ENCODE measurements at places on chromosomes 4 and X. TPM values are rescaled to one million over a fixed set of nuclear protein-coding genes. Genes with fewer than 3 reads are reported as not detected.

The LUZP4 gene
- total RNA-seq: not detected

The VEGFC gene
- total RNA-seq: not detected

The SLC2A9 gene
- 0.52 TPM for total RNA-seq

The RASGEF1B gene
- 10.8 TPM for total RNA-seq

GRCh38 chrX:153238361-153238760 is 59.3 kb downstream of the MAGEA1 start:
- no peak for DNase-seq

DNA sequence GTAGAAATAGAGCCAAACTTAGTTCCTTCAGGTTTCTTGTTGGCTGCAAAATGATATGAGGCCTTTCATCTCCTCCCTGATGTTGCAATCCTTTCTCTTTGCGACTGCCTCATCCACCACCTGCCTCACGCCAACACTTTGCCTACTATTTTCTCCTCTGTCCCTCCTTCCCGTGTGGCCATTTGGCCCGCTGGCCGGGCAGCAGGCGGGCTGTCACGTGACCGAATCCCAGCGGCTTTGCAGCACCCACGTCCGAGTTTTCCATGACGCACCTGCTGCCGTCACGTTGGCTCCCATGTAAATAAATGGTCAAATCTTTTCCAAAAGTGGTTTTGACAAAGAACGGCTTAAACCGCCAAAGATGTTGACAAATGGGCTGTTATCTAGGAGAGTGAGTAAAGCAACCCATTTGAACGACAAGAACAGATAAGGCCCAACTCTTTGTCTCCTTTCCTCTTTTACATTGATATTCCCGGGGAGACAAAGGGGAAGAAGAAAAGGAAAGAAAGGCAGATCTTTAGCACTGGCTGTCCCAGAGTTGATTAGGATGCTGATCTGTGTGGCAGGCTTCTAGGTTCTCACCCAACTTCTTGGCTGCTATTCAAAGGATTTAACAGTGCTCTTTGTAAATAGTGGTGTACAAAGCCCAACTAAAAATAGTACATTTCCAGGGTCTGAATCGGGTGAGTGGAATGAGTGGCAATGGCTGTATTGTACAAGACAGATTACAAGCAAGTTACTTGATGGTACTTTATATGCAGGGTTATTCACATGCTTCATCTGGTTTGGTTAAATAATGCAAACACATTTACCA is 174.2 kb upstream of the JADE1 start:
- DNase-seq: no peak

DNA sequence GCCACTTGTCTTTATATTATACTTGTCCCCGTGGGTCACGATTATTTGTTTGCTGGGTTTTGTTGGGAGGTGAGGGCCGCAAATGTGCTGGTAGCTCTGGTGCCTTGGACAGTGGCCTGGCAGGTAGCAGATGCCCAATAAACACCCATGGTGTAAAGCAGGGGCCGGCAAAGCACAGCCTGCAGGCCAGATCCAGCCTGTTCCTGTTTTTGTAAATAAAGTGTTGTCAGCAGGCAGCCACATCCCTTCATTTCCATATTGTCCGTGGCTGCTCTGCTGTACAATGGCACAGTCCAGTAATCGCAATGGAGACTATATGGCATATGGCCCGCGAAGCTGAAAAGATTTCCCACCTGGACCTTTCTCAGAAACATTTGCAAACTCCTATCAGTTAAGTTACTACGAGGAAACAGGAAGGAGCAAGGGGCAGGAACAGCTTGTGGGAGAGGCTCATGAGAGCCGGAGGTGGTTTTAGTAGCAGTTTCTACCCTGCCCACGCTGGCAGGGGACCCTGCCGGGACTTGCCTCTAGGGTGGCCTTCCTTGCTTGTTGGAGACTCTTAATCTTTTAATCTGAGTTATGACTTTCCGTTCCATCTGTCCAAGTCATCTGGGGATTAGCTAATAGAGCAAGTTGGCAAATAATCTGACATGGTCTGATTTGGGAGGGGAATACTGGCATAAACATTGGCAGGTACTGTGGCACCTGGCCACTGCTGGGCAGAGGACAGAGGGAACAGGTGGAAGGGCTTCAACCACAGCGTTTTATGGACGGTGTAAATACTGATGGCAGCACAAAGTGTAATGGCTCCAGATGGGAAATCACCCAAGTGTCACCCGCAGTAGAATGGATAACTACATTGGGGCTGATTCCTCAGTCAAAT is 19.6 kb downstream of the CLCN4 start:
- no peak for DNase-seq

GRCh38 chr4:74715706-74716435 is 78.5 kb downstream of the BTC start:
- DNase-seq: no peak

DNA sequence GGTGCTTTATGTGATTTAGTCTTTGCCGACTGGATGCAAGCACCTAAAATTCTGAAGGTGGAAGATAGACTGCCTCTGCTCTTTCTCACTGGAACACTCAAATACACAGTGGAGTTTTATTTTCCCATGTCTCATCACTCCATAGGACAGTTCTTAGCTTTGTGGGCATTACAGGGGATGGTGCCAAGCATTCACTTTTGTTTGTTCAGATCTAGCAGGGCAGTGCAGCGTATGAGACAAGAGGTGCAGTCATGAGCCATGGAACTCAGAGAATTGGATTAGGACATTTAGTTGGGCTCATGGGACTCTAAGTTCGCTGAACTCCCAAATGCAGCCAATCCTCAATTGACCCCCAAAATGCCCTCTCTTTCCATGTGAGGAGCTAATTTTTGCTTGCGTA is 1136.9 kb upstream of the PRKX start:
- DNase-seq: no peak

GRCh38 chr4:23477905-23478304 is 411.9 kb downstream of the PPARGC1A start:
- no peak for DNase-seq

GRCh38 chr4:165294907-165295306 is 32.6 kb upstream of the MSMO1 start:
- DNase-seq: no peak

- no peak for DNase-seq
Measured at GRCh38 chr4:159060161-159060560, 42.7 kb upstream of the RAPGEF2 start.

Data from activated naive CD4-positive, alpha-beta T cell treated with anti-CD3 and anti-CD28 coated beads, Interleukin-2, amount 50 U/mL, for 72 hours (primary cell).